Coronary artery (tissue), 2 donors: ENCODE measurements at places on chromosomes 2 and 18.

GRCh38 chr18:35050028-35050546 lies 8.9 kb downstream of the MAPRE2 start:
- DNase-seq: no peak

- DNase-seq: no peak
Observed at GRCh38 chr2:188519136-188519535, 227.5 kb downstream of the GULP1 start.

- peak; percentile 19 for DNase-seq
Observed at GRCh38 chr2:240407090-240407489, 28.4 kb upstream of the GPC1 start.

GRCh38 chr2:946073-946948 lies 4.3 kb upstream of the SNTG2 start:
- no peak for DNase-seq

DNA sequence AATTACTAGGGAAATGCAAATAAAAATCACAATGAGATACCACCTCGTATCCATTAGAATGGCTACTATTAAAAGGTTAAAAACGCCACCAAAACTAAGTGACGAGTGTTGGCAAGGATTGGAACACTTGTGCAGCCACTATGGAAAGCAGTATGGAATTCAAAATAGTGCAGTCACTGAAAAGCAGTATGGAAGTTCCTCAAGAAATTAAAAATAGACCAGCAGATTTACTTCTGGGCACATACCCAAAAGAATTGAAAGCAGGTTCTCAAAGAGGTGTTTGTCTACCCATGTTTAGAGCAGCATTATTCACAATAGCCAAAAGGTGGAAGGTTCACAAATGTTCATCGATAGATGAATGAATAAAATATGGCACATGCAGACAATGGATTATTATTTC lies 149.7 kb upstream of the STON1 start:
- DNase-seq: no peak

GRCh38 chr2:29663268-29663667 lies 258.1 kb downstream of the ALK start:
- no peak for DNase-seq

- DNase-seq: no peak
Observed at GRCh38 chr2:169670215-169670651, 24.0 kb downstream of the CFAP210 start.

DNA sequence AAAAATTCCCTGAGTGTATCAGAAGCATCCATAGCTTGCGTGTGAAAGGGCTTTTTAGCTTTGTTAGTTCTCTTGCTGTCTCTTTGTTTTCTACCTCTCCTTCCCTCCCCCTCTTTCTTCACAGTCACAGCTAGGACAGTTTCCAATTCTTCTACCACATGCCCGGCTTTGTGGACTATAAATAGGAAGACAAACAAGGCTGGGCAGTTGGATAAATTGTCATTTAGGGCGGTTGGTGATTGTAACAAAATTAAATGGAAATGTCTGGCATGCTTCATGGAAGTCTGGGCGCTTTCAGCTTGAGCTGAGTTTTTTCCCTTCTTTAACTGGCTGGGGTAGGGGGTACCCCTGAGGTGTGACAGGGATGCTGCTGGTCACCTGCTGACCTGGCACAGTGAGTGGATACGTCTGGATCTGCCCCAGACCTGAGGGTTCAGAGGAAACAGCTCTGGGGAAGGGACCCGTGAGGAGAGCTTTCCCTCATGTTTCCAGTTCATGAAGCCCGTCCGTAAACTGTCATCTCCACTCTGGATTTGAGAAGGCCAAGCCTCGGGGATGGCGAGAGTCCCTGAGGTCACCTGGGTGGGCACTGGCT lies 29.0 kb upstream of the GIGYF2 start:
- no peak for DNase-seq

DNA sequence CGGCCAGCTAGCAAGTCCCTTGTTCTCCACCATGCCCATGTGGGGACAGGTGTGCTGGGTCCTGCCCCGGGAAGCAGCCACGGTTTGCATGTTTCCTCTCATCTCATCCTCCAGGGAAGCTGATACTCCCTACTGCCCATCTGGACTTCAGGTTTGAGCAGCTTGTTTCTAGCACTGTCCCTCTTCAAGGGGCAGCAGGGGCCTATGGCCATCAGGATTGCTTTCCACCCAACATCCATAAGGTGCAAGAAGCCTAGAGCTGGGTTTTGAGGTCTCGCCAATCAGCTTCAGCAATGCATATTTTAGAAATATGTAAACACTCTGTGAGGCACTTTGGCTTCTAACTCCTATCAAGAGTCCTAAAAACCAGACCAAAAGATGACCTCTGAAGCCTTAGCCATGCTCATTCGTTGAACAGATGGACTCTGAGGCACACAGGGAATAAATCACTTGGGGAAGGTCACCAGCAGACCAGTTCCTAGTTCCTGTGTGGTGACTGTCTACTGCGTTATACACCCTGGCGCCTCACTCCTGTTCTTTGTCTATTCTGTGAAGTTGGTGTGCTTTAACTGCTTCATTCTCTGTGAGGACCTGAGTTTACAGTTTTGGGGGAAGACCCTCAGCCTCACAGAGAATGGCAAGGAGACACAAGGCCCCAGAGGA lies 192.6 kb upstream of the TWIST2 start:
- DNase-seq: peak; percentile 62

- DNase-seq: no peak
Observed at GRCh38 chr2:217431577-217432269, 571.1 kb downstream of the TNS1 start.

DNA sequence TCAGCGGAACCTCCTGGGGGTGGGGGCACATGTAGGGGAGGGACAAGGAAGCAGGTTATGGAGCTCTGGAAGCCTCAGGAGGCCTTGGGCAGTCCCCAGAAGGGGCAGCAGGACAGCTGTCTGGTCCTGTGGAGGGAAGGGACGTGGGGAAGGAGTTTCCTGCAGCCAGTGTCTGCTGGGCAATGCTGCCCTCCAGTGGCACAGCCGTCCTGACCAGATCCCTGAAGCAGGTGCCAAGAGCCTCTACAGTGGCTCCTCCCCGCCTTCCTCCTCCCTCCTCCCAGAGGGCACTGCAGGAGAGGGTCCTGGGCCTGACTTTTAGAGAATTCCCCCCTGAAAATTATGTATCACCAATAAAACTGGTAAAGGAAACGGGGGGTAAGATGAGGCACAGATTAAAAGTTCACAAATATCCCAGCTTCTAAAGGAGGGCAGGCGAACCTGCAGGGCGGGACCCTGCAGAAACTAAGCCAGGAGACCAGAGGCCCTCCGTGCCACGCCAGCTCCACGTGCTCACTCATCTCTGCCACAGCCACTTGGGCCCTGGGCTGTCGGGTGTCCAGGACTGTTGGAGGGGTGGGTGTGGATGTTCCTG lies 258.5 kb downstream of the TWIST2 start:
- no peak for DNase-seq

GRCh38 chr2:5959836-5960820 lies 267.9 kb downstream of the SOX11 start:
- no peak for DNase-seq

GRCh38 chr2:210003359-210003758 lies 921 bp downstream of the RPE start:
- no peak for DNase-seq
